ENCODE measurements at places on chromosomes 7 and 10.

GRCh38 chr7:131403322-131403721 lies 75.6 kb downstream of the MKLN1 start:
- DNase-seq: no peak

DNA sequence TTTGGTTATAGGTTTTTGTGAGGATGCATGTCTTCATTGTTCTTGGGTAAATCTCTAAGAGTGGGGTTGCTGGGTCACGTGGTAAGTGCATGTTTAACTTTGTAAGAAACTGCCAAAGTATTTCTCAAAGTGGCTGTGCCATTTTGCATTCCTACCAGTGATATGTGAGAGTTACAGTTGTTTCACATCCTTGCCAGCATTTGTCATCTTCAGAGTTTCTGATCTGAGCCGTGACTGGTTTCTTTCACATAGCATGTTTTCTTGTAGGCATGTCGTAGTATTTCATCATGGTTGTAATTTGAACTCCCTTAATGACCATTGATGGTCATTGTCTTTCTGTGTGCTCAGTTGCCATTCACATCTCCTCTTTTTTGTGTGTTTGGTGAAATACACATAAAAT lies 286.0 kb downstream of the RNLS start:
- DNase-seq: no peak

DNA sequence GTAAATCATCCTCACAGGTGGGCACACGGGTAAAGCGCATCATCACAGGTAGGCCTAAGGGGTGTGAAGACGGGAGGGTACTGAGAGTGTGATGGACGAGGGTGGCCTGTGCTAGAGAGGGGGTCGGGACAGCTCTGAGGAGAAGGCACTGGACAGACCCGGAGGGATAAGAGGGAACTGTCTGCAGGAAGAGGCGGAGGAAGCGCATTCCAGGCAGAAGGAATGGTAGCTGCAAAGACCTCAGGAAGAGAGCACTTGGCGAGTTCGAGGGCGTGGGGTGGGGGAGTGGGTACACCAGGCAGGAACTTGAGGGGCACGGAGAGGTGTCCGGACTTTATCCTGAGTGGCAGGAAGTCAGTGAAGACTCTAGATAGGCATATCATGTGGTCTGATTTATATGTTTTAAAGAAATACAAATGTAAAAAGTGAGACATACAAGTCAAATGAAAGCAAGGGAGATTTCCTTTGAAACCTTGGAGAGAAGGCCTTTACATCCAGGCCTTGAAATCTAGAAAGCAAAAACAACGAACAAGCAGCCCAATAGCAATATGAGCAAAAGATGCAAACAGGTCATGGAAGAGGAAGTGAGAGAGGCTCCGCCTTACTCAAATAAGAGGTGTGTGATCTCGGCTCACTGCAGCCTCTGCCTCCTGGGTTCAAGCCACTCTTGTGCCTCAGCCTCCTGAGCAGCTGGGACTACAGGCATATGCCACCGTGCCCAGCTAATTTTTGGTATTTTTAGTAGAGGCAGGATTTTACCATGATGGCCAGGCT lies 3.6 kb downstream of the LHPP start:
- no peak for DNase-seq

DNA sequence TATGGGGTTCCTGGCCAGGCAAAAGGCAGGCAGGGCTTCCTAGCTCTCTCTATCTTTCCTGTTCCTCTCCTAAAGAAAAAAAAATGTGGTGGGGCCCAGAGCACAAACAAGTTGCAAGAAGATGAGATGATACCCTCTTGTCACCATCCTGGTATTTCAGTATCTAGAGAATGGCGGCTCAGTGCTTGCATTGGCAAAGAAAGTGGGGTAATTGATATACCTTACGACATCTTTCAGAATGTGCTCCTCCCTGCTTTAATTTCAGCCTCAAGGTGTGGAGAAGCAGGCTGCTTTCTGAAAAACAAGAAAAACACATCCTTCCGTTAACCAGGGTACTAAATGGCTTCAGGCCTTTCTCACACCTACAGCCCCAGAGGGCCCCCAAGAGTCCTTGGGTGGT lies 34.5 kb upstream of the CUX1 start:
- DNase-seq: no peak

DNA sequence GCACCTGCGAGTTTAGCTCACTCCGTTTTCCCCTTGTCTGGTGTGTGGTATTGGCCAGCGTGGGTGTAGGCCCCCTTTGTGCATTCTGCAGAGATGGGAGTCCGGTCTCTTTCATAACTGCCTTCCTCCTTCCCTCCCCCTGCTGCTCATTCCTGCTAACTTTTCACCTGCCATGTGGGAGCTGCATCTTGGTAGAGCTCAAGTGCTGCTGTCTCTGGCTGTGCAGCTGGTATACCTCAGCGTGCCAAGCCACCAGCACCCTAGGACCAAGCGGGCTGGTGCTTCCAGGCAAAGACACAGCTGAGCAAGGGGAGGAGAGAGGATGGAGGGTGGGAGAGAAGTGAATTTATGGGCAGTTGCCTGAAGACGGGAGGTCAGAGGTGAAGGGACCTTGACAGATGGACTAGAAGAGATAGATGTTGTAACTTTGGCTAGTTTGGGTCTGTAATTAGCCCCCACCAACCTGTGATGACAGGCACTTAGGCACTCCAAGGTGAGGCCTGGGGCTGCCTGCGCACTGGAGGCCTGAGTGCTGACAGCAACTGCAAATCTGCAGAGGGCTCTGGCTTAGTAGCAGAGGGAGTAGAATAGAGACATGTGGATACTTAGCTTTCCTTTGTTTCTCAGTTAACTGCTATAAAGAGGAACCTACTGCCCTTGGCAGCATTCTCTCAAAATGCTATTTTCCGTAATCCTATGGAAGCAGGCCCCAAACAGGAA lies 148.8 kb upstream of the AGK start:
- no peak for DNase-seq

- DNase-seq: no peak
Measured at GRCh38 chr10:112844681-112845544, 105.1 kb upstream of the TCF7L2 start.

DNA sequence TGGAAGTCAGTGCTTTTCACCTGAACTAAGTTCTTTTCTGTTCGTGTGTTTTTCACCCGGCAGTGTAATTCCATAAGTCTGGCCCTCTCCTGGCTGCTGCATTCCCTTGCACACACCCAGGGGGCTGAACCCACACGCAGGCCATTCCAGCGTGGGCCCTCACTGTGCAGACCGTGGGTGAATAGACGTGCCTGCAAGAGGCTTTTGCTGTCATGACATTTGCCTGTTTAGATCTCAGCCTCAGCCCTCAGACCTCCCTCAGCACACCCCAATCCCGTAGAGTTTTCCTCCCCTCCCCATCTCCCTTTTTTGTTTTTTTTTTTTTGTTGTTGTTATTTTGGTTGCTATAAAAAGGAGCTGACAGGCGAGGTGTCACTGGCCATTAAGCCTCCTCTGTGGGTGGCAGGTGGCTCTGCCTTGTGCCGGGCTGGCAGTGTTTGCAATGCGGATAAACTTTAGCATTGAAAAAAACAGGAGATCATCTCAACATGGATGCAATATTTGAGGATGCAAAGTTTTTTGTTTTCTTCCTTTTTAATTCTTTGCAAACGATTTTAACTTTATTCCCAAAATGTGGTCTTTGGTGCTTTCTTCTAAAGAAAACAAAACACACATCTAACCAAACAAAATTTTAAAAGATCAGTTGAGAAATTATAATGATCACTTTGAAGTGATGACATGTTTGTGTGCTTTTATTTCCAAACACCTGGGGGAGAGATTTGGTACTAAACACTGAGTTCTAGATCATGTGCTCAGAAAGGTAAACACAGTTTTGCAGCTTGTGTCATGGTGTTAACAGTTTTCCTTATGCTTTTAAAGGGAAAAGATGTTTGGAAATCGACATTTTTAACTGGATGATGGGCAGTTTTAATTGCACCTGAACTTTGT lies 58.8 kb downstream of the WDR37 start:
- no peak for DNase-seq

- no peak for DNase-seq
Measured at GRCh38 chr7:140325600-140325999, 72.7 kb downstream of the SLC37A3 start.

- DNase-seq: no peak
Measured at GRCh38 chr10:17353568-17354300, 100.7 kb downstream of the ST8SIA6 start.

DNA sequence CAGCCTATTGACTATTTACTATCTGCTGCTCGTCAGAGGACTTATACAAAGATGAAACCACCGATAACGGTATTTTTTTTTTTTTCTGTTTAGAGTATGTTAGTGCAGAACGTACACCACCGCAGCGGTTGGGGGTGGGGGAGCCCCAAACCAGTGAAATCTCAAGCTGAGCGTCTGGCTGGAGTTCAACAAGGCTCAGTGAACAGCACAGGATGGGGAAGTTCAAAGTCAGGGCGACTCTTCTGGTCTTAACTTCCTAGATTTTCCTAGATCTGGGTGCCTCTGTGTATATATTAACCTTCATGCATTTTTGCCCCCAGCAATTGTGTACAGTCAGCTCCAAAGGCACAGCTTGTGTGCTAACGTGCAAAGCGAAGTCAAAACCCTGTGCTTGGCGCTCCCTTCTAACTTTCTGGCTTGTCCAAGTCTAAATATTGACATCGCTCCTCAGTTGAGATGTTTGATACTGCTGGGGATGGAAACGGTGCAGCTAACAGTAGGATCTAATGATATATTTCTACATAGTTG lies 1.1 kb downstream of the RHOBTB1 start:
- peak; percentile 39 for DNase-seq

DNA sequence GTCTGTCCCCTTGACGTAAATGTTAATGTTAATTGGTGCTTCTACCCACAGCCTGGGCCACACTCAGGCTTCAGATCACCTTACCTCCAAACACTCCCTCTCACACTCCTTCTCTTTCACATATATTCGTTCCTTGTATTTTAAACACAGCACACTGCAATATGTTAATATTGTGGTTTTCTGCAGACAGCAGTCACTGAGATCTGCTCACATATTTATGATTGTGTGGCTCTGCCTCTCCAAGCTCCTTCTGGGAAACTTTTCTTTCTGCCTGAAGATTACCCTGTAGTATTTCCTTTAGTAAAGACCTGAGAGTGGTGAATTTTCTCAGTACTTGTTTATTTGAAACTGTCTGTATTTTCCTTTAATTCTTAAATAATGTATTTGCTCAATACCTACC lies 104.7 kb downstream of the VWC2 start:
- no peak for DNase-seq

DNA sequence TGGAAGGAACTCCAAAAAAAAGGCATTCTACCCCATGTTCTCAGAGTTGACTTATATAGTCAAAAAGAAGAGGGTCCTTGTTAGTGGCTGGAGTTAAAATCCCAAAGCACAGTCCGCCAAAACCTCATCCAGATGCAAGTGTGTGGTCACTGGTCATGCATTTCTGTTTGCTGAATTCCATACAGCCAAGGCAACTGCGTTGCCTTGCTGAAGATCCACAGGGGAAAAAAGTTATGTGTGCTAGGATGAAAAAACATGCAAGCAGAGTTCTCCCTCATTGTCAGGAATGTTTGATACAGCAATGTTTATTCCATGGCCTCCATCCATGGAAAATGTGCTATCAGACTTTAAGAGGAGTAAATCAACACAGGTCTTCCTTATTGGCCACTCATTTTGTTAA lies 213.1 kb downstream of the CREB5 start:
- no peak for DNase-seq

GRCh38 chr10:8042721-8043568 lies 11.5 kb upstream of the GATA3 start:
- DNase-seq: no peak

GRCh38 chr7:20249920-20250319 lies 32.7 kb upstream of the MACC1 start:
- DNase-seq: peak; percentile 98

- no peak for DNase-seq
Measured at GRCh38 chr7:138247568-138248333, 171.5 kb downstream of the AKR1D1 start.

DNA sequence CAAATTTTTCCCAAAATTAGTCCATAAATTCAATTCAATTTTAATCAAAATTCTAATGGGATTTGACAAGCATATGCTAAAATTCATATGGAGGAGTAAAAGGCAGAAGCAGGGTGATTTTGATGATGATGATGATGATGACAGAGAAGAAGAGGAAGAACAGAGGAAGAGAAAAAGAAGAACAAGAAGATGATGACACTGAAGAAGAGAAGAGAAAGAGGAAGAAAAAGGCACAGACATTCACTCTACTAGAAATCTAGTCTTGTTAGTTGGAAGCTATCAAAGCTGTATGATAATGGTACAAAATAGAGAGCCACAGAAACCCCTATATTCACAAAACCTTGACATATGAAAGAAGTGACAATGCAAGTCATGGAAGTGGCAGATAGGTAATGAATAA lies 157.9 kb downstream of the ELMO1 start:
- no peak for DNase-seq

GRCh38 chr10:89566095-89566950 lies 30.9 kb upstream of the SLC16A12 start:
- no peak for DNase-seq

DNA sequence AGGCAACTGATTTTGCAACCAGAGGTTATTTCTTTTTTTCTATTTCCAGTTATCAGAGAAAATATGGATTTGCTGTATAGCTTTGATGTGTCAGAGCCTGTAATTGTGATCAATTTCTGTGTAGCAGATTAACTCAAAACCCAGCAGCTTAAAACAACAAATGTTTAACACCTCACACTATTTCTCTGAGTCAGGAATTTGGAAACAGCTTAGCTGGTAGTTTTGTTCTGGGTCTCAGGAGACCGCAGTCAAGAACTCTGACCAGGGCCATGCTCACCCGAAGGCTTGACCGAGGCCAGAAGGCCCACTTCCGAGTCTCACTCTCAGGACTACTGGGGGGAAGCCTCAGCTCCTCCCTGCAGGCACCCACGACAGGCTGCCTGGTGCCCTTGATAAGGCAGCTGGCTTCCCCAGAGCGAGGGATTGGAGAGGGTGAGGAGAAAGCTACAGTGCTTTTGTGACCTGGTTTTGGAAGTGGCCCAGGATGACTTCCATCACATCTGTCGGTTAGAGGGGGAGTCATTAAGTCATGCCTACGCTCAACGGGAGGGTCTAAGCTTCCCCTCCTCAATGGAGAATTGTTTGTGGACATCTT lies 105.7 kb upstream of the SHH start:
- no peak for DNase-seq

DNA sequence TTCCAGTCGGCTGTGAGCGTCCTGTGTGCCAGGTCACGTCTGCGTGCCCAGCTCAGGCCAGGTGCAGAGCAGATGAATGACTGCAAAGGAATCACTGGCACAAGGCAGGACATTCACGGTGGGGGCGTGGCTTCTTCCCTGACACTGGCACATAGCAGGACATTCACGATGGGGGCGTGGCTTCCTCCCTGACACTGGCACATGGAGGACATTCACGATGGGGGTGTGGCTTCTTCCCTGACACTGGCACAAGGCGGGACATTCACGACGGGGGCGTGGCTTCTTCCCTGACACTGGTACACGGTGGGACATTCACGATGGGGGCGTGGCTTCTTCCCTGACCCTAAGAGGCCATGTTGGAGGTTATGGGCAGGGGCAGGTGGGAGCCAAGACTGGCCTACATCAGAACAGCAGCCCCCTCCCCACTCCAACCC lies 64.3 kb downstream of the MYL10 start:
- DNase-seq: peak; percentile 18

- DNase-seq: no peak
Measured at GRCh38 chr7:159250471-159250870, 105.8 kb upstream of the VIPR2 start.

- DNase-seq: no peak
Measured at GRCh38 chr10:66680886-66681285, 244.9 kb upstream of the LRRTM3 start.
